CD4-positive, alpha-beta T cell treated with Interleukin-17A for 1 hour (primary cell): ENCODE measurements at places on chromosomes 13 and 19.

- peak; percentile 36 for DNase-seq
Observed at GRCh38 chr13:32164622-32165268, 133.2 kb downstream of the FRY start.

DNA sequence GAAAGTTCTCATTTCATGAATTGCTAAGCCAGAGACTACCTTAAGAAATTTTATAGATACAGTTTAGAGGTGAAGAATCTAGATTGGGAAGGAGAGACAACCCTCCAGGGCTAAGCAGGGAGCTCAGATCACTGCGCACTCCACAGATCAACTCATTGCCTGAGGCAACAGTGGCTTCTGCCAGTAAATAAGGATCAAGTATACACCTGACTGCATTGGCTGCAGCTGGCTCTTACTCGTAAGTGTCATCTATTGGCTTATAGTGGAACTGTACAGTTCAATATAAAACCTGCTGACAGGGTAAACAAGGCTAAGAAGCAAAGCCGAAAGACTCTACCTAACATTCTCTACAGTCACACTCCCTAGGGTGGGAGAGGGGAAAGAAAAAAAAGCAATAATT, 18.0 kb upstream of the C1QTNF9B start:
- no peak for DNase-seq

- no peak for DNase-seq
Observed at GRCh38 chr19:31312009-31312676, 37.1 kb downstream of the TSHZ3 start.

DNA sequence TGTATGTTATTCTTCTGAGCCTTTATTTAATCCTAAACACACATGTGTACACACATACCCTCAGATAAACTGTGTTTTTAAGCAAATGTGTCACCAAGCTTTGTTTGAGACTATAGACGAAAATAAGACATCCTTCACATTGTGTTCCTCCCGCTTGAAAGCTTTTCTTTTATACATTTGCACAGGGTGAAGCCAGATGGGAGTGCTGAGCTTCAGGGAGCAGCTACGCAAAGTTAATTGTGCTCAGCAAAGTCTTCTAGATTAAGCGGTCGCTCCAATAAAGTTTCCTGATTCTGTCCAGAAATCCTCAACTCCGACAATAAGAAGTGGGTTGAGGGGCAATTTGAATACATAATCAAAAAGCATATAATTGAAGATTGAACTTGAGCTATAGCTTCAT, 117.2 kb upstream of the ARGLU1 start:
- no peak for DNase-seq

DNA sequence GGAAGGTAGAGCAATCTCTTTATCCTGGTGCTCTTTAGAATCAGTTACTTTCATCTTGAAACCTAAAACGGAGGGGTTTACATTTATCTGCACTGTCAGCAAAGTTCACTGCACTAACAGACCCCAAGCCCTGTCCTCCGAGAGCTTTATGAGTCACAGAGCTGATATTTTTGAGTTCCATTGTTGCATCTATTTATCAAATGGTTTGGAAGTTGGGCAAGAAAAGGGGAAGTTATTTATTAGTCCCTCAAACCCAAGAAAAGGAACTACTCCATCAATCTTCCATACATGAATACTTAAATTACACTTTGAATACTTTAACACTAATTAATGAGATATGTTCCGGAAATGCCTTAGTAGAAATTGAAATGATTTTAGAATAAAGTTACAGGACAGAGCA, 55.5 kb downstream of the EDNRB start:
- no peak for DNase-seq

DNA sequence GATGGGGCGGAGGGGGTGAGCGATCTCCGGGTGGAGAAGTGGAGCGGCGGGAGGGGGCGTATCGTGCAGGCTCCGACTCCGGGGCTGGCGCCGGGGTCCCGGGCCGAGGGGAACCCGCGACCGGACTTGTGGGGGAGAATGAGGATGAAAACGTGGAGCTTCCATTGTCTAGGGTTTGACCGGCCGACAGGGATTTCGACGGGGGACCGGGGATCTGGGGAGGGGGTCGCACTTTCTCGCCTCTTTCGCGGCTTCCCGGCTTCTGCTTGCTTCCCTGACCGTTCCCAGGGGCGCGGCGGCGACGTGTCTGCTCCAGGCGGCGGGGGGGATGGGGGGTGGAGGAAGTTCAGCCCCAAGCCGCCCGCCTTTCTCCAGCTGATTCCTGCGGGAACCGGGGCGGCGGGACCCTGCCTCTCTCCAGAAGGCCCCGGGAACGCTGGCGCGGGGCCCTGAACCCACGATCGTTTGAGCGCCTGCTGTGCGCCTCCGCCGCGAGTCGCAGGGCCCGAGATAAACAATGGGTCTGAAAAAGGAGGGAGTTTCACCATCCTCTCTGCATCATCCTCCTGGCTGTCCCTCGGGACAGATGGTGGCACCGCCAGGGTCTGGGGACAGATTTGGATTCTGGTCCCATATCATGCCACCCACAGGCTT, 790 bp downstream of the TPM4 start:
- no peak for DNase-seq

GRCh38 chr19:45150751-45151281, 10.0 kb downstream of the NKPD1 start:
- DNase-seq: no peak

DNA sequence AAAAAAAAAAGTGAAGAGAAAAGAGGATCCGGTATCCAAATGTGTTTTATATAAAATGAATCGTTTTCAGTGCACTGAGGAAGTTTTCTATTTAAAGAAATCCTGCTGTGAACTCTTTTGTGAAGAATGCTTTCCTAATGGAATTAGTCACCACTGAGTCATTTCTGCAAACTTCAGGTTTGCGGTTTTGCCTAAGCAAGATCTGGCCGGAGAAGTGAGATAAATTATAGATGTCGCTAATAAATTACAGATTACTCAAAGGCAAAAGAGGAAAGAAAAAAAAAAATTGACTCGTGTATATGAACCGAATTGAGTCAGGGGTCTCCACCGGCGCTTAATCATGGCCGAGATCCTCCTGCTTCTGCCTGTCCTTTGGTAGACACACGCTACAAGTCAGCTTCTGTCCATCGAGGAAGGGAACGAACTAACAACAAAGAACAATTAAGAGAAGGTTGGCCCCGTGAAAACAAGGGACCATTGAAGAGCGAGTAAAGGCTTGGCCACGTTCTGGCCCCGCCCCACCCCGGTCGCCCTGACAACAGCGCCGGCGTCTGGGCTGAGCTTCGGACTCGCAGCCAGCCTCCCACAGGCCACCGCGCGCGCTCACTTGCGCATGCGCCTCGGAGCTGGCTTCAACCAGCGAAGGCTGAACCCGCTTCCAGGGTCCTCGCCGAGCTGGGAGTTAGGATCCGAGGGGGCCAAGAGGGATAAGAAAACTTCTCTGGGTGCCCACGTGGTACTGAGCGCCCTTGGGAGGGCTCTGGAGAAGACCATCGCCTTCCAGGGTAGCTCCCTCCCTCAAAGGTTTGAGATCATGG, 33.0 kb upstream of the MRI1 start:
- DNase-seq: peak; percentile 94

GRCh38 chr13:52070929-52071523, 46.5 kb downstream of the UTP14C start:
- DNase-seq: no peak

DNA sequence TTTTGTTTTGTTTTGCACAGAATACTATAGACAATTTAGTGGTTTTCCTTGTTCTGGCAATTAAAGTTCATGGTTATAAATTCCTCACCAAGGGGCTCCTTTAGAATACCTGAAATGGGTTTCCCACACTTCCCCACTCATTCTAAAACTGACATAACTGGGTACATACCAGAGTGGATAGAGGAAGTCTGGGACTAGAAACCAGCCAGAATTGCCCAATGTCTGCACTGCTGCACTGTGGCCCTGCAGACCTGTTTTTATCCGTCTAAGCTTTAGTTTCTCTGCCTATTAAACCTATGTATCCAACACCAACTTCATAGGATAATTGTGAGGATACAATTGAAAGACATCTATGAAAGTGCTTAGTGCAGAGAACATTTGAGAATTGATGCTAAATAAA, 498.6 kb downstream of the KCTD12 start:
- DNase-seq: no peak

GRCh38 chr19:17454576-17455071, 6.1 kb downstream of the NXNL1 start:
- DNase-seq: no peak

GRCh38 chr13:31980830-31981229, 50.7 kb upstream of the FRY start:
- DNase-seq: no peak

DNA sequence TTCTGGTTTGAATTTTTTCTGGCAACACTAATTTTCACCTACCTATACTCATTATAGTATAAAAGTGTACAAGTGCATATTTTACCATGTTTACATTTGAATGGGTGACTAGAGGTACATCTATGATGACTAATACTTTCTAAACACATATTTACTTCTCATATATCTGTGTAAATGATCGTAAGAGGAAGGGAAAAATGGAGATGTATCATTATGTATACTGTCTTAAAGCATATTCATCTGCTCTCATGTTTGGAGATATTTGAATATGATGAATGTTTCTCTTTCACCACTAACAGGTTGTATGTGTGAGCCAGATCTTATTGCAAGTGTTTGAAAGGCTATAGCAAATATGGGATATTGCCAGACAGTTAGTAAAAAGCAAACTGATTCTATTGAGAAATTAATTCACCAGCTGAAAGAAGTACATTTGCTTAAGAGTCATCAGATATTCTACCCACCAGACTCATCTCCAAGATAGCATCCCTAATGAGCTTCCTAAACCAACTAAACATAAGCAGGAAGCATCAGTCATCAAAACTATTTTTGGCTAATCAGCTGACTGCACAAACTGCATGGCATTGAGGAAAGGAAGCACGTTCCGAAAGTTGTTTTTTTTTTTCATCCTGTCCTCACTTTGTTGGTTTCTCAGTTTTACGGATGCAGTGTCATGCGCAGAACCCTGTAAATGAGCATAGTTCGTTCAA, 738.2 kb downstream of the GPC5 start:
- no peak for DNase-seq

DNA sequence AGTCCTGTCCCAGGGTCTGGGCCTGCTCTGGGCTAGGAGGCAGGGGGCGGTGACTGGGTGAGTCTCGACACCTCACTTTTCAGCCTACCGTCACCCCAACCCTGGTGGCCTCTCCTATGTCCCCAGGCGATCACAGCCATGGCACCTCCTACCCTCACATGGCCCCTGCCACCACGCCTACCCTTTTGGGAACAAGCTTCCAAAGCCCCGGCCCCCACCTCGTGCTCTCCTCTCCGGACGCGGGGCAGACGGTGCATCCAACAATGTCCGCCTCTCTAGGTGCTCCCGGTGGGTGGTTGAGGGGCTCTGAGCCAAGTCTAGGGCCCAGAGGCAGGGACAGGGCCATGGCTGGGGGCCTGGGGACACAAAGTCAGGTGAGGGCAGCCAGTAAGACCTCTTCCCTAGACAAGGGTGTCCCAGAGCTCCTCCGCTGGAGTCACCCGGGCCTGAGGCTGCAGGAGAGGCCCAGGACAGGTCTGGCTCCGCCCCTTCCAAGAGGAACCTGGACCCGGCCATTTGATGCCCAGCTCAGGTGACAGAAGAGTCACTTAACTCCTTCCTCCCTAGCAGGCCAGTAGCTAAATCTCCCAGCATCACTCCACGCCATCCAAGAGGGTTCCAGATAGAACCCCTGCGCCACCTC, at the start of gene SYNE4:
TSS of gene SYNE4 (minus strand) at position 478 of the 643 bp plus-strand sequence. CDS start at position 346, 132 bp downstream.
- DNase-seq: no peak

GRCh38 chr13:22201375-22201925, 530.6 kb downstream of the FGF9 start:
- DNase-seq: no peak

DNA sequence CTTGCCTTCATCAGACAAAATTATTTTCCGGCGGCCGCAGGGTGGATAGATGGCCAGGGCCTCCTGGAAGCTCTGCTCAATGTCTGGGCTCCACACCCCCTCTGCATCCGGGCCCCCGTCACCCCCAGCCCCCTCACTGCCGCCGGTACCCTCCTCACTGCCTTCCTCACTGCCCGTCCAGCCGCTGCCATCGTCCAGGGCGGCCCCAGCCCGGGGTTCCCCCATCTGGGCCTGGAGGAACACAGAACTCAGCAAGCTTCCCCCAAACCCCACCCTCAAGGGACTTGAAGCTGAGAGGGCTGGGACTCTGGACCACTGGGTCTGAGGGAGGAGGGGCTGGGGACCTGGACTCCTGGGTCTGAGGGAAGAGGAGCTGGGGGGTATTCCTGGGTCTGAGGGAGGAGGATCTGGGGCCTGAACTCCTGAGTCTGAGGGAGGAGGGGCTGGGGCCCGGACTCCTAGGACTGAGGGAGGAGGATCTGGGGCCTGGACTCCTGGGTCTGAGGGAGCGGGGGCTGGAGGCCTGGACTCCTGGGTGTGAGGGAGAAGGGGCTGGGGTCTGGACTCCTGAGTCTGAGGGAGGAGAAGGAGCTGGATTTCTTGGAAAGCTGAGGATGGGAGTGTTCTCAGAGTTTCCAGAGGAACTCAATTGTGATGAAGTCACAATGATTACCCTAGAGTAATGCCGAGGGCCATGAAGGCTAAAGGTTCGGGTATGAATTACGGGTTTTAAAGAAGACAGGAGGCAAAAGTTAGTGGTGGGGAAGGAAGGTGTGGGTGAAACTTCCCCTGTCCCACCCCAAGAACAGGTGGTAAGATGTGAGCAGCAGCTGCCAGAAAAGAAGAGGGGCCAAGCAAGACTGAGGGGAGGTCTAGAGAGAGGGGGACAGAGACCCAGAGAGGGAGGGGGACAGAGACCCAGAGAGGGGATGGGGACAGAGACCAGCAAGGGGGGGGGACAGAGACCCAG, 2.1 kb downstream of the TEAD2 start:
- DNase-seq: no peak

GRCh38 chr19:29764361-29764760, 47.4 kb upstream of the CCNE1 start:
- no peak for DNase-seq

GRCh38 chr13:37899753-37900152, 30.2 kb upstream of the TRPC4 start:
- no peak for DNase-seq

GRCh38 chr13:66781241-66781640, 448.9 kb downstream of the PCDH9 start:
- no peak for DNase-seq

DNA sequence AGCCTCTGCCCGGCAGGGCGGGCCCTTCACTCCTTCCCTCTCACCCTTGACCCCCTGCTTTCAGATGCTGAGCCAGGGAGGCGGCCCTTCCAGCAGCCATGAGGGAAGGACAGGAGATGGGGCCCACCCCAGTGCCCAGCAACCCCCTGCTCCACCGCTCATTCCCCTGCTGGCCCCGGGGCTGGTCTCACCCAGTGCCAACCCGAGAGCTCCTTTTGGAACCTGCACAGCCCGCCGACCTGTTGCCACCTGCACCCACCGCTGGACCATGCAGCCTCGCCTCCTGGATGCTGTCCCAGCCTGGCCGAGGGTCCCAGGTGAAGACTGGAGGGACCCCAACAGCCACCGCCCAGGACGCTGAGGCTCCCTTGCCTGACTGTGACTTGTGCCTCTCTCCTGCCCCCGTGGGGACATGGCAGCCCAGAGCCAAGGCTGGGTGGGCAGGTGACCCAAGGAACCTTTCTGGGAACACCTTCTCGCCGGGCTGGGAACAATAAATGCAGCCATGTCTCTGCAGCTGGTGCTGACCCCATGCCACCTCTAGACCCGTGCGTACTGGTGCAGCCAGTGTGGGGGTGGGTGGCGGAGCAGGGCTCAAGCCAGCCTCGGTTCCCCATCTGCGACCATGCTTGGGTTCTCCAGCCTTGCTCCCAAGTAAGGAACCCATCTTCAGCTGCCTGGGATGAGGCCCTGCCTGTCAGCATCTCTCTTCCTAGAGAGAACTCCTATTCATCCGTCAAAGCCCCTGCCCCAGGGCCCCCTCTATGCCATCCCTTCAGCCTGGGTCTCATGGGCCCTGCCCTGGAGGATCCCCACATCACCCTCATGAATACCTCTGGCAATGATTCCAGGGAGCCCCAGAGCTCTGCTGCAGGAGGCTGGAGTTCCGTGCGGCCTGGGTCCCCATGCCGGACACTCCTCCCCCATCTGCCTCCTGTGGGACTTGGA, 3.7 kb downstream of the FAM174C start:
- no peak for DNase-seq
